ENCODE measurements at places on chromosomes 6 and 20. TPM values are rescaled to one million over a fixed set of nuclear protein-coding genes. Genes with fewer than 3 reads are reported as not detected.

The DSN1 gene
- polyA plus RNA-seq = 11.7 TPM

DNA sequence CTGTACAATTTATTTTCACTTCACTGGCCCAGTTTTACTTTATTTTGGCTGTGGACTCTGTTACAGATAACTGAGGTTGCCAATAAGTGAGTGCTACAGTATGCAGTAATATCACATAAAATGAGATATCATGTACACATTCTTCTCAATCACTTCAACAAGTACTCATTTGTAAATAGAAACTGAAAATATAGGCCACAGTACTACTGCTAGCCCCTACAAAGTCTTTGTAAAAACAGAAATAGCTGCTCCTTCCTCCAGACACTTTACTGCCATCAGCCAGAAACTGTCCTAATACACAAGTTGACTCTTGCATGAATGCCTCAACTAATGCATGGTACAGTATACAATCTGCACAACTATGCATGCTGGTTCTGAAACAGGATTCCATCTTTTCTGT, 9.2 kb downstream of the DTNBP1 start:
- DNase-seq = no peak

DNA sequence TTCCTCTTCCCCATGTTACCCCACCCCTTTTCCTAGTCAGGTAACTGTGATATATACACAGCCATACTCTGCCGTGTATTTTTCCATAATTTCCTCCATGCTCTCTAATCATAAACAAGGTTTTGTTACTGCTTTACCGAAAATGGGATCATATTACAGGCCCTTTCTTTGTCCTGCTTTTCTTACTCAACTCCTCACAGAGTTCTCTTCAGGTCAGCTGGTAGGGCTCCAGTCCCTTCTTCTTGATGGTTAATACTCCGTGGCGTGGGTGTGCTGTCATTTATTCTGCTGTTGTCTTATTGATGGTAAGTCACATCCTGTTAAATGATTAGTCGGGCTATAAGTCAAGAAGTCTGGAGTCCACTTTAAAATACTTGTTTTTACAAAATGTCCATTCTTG, 24.9 kb upstream of the PI16 start:
- DNase-seq = no peak

- no peak for DNase-seq
Observed at GRCh38 chr6:138157986-138158638, 3.6 kb upstream of the ARFGEF3 start.
